ENCODE measurements at places on chromosomes 6 and 20.

GRCh38 chr6:91761621-91762020 lies 1174.7 kb upstream of the MAP3K7 start:
- no peak for DNase-seq

- DNase-seq = peak; percentile 85
Measured at GRCh38 chr6:46490425-46491200, 636 bp downstream of the RCAN2 start.

- no peak for DNase-seq
Measured at GRCh38 chr20:1448081-1448620, 18.5 kb downstream of the NSFL1C start.

GRCh38 chr20:20227013-20227571 lies 140.8 kb upstream of the INSM1 start:
- DNase-seq = no peak

DNA sequence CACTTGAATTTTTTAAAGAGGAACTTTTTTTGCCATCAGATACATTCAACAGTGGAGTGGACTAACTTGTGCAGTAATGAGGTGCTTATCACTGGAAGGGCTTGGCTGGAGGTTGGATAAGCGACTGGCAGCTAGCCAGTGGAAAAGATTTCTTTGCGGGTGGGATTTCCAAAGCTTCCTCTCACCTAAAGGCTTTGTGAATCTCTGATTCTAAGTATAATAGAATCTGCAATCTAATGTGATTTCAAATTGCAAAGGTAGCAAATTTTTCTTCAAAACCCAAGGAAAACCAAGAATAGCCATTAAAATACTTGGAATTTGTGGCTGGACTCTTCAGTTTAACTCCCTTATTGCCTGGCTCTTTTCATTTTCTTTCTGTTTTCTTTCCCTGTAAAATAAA lies 460.4 kb upstream of the MARCKS start:
- DNase-seq = no peak

- DNase-seq = no peak
Measured at GRCh38 chr6:142902636-142903053, 42.3 kb downstream of the HIVEP2 start.

- DNase-seq = no peak
Measured at GRCh38 chr20:24581443-24582170, 112.2 kb downstream of the SYNDIG1 start.

GRCh38 chr6:112307707-112308106 lies 39.4 kb upstream of the RFPL4B start:
- DNase-seq = no peak

Data from H7 (cell line).